Ovary (tissue), 10 donors: ENCODE measurements at places on chromosomes 12 and 14. TPM values are rescaled to one million over a fixed set of nuclear protein-coding genes. Genes with fewer than 3 reads are reported as not detected.

DNA sequence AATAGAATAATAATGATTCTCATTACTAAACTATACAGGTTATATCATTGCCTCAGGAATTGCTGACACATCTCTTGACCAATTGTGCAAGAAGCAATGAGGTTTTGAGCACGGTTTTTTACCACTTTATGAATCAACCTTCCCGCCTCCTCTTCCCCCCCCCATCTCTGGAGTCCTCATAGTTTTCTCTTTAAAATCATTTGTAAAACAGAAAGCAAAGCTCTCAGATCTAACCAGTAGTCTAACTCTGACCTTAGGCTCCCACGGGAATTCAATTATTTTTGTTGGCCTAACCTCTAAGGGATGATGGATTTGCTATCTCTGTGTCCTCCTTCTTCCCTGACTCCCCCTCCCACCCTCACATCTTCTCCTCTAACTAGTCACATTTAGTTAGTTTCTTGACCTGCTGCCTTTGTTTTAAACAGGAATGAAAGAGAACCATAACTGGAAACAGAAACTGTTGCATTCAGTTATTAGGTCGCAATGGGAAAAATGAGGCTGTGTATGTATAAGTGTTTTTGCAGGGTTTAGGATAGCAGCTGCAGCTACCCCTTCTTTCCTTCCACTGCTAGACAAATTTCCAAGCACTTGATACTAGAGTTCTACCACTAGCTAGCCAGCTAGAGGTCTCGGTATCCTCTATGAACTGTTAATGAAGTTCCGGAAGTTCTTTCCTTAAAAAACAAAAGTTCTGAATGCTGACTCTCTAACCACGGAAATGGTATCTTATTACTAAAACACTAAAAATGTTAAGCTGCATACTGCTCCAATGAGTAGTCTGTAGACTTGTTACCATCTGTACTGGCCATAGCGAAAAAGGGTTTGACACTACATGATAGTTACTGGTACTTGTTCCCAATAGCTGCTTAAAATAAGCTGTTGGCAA, 65.4 kb downstream of the TAOK3 start:
- peak; percentile 24 for DNase-seq

DNA sequence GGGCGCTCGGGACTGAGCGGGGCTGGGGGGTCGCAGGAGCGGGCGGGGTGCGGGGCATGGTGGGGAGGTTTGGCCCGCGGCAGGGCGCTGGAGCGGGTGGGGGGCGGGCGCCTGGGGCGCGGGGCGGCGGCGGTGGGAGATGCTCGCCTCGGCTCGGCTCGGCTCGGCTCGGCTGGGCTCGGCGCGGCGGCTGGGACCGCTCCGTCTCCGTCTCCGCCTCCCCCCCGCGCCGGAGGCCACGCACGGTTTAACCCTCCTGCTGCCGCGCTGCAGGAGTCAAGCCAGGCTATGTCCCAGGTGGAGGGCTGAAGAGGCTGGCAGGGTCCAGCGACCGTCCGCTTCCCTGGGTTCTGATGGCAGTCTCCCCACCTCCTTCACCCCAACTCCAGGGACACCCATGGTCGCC, at the start of gene PIANP:
TSS of gene PIANP (minus strand) at position 170 of the 406 bp plus-strand sequence. CDS start 2,754 bp downstream, outside the sequence.
- DNase-seq = peak; percentile 75

DNA sequence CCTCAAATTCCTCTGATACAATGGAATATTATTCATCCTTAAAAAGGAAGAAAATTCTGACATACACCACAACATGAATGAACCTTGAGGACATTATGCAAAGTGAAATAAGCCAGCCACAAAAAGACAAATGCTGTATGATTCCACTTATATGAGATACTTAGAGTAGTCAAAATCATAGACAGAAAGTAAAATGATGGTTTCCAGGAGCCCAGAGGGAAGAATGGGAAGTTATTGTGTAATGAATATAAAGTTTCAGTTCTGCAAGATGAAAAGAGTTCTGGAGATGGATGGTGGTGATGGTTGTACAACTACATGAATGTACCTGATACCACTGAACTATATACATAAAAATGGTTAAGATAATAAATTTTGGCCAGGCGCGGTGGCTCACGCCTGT, 18.3 kb downstream of the VWF start:
- DNase-seq = no peak

DNA sequence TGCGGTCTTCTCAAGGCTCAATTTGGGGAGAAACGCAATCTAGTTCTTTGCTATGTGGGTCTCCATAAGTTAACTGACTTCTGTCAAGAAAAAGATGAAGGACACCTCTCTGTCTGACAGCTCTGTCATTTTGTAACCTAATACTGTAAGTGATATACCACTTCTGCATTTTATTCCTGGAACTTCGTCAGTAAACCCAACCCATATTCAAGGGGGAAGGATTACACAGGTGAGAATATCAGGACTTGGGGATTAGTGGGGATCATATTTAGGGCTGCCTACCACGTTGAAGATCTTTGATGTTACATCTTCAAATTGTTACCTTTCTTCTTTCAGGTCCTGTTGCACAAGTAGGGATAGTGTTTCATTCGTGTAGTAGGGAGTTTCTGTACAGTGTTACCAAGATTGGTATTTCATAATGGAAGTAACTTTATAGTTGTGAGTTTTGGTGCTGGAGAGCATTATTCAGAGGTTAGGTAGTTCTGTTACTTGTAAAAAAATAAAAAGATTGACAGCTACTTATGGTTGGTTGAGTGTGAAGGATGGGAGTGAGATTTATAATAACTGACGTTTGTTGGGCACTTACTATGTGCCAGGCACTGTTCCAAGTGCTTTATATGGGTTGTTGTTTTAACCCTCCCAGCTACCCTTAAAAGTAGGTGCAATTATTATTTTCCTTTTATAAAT, 1.6 kb downstream of the TMEM260 start:
- DNase-seq = no peak

GRCh38 chr12:26513363-26514043, 318.1 kb downstream of the SSPN start:
- DNase-seq = no peak

DNA sequence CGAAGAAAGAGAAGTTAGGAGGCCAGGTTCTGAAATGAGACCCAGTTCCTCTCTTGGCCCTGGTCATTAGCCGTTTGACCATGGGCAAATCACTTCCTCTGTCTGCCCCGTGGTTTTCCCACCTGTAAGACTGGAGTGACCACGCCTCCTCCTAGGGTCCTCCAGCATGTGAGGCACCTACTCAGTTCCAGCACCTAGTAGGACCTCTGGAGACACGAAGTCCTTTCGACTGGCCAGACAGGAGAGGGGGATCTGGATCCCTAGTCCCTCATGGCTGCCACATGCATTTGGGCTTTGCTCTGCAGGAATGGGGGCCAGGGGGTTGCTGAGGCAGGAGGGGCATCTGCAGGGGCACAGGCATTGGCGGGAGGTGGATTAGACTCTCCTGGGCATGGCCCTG, 16.3 kb downstream of the TRPV4 start:
- DNase-seq = no peak

GRCh38 chr12:105559310-105559709, 228.8 kb downstream of the C12orf75 start:
- DNase-seq = no peak

- no peak for DNase-seq
Measured at GRCh38 chr12:89779090-89779489, 70.5 kb upstream of the ATP2B1 start.

DNA sequence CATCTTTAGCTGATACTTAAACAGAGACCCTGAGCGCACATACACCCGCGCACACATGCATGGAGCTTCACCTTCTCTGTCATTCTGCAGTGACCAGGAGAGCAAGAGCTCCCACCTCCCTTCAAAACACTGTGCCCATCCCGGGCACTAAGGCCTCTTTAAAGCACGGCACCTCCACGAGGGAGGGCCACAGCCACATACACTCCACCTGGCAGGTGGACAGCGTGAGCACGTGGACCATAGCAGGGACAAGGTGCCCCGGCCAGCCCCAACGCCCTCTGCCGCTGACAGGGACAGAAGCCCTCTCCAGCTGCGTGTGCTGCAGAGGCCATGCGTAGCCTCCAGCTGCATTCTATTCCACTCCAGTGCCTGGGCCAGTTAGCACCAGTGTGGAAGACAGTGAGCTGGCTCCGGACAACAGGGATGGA, 5.4 kb downstream of the GAPDH start:
- DNase-seq = no peak

DNA sequence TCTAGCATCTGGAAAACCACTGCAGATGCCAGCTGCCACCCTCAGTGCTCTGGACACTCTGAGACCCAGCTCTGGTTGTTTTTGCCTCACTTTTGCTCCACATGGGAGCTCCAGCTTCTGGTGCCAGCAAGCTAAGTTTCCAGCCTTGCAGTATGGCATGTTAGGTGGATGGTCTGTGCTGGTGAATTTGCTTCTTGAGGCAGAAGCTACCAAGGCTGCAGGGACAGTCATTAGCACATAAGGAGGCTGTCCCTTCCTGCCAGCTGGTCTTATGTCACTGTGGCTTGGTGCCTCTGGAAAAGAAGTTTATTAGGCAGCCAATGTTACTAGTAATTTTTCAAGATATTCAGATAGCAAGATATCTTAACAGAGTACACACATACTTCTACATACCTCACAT, 64.2 kb upstream of the CSRP2 start:
- no peak for DNase-seq

DNA sequence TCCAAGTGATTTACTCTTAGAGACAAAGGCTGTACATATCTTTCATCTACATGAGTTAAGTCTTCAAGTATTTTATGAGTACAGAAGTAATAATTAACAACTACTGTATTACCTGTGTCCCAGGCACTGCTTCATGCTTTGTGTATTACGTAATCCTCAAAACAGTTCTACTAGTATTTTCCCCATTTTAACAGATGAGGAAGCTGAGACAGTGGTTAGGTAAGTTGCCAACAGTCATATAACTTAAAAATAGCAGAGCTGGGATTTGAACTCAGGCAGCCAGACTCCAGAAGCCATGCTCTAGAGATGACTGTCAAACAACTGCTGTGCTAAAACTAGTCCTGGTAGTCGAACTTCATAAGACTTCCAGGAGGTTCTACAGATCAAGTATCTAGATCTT, 10.7 kb downstream of the TRMT5 start:
- no peak for DNase-seq

DNA sequence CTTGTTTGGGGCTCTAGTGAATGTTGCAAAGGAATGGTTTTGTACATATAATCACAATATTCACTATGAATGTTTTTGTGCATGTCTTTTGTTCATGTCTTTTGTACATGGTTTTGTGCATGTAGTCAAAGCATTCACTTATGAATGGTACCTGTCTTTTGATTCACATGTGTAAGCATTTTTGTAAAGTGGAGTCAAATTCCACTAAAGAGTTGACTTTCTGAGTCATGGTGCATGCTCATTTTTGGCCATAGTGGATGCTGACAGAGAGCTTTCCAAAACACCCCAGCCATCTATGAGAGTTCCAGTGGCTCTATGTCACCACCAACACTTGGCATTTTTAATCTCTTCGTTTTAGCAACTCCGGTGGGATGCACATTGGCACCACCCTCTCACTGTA, 1185.9 kb upstream of the TMEM132C start:
- no peak for DNase-seq

DNA sequence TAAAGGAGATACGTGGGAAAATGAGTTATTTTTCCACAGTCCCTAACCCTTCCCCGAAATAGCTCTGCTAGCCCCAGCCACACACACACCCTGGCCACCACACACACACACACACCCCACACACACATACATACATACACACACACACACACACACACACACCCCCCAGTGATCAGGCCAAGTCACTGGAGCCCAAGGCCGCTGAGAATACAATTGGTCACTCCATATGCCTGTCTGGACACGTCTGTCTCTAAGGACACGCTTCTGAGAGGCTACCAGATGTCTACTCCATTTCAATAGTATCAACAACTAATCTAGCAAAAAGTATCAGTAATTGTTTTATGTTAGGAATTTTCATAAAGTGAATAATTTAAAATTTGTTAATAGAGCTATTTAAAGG, 13.0 kb upstream of the DIABLO start:
- DNase-seq = no peak

DNA sequence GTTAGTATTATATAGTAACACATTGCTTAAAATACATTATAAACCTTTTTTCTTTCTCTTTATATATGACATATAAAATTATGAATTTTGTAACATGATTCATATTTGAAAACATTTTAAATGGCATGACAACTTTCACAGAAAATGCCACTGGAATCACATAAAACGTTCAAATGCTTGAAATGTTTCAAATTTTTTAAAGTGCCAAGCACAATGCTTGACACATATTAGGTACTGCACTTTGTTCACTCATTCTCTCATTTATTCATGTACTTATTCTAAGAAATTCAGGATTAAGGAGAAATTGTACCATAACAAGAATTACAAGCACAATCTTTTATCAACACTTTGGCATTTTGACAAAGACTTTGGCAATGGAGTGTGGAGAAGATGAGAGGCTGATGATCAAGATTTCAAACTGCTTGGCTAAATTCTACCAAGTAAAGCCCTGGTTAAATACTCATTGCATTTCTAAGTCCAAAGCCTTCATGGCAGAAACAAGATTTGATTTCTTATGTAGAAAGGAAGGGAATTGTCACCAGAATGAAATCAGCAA, 232.2 kb downstream of the C12orf50 start:
- no peak for DNase-seq

- DNase-seq = no peak
Measured at GRCh38 chr12:109827566-109828550, 5.3 kb downstream of the TRPV4 start.

DNA sequence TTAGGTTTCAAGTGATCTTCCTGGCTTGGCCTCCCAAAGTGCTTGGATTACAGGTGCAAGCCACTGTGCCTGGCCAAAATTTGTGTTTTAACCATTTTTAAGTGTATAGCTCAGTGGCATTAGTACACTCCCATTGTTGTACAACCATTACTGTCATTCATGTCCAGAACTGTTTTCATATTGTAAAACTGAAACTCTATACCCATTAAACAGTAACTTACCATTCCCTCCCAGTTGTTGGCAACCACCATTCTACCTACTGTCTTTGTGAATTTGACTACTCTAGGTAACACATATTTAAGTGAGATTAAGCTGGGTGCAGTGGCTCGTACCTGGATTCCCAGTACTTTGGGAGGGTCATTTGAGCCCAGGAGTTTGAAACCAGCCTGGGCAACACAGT, 67.3 kb upstream of the KCNH3 start:
- no peak for DNase-seq

- no peak for DNase-seq
Measured at GRCh38 chr12:53123578-53124351, 20.5 kb downstream of the SOAT2 start.

DNA sequence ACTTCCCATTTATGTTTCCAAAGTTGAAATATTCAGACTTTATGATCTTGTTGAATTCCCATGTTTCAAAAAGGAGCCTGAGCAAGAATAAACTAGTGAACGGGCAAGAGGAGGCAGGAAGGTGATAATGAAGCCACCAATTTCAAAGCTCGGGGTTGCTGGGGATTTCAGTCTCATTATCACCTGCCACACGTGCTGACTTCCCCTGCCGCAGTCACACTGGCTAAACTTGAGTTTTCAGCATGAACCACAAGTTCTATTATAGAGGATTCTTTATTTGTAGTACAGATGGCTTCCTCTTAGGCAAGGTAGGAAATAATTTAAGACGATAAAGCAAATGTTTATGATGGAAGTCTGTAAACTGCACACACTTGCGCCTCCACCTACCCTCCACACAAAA, 18.1 kb upstream of the DIABLO start:
- no peak for DNase-seq

The SERPINA5 gene
- 21.5 TPM for polyA plus RNA-seq

The MYO1A gene
- polyA plus RNA-seq = 0.38 TPM

The AQP5 gene
- polyA plus RNA-seq = 0.12 TPM

The C12orf54 gene
- 0.21 TPM for polyA plus RNA-seq

The CAPZA3 gene
- not detected for polyA plus RNA-seq

The NEUROD4 gene
- not detected for polyA plus RNA-seq

The ZDHHC22 gene
- 0.02 TPM for polyA plus RNA-seq

The HOXC12 gene
- not detected for polyA plus RNA-seq

The MBD6 gene
- 35.0 TPM for polyA plus RNA-seq

The APOLD1 gene
- 7.3 TPM for polyA plus RNA-seq

The CABP1 gene
- polyA plus RNA-seq = 2.6 TPM
